ENCODE measurements at places on chromosomes 13 and 19.

GRCh38 chr13:111640006-111640405 is 319.6 kb downstream of the TEX29 start:
- no peak for DNase-seq

- DNase-seq: peak; percentile 49
Measured at GRCh38 chr19:17448131-17448967, at the start of gene TMEM221. TSS of gene TMEM221 (minus strand) at chr19:17448668. CDS start at chr19:17448462, 206 bp downstream.

- no peak for DNase-seq
Measured at GRCh38 chr19:38734176-38734425, 10.2 kb downstream of the CAPN12 start.

- no peak for DNase-seq
Measured at GRCh38 chr19:37226248-37226647, 8.2 kb downstream of the ZNF383 start.

- DNase-seq: no peak
Measured at GRCh38 chr19:5200844-5201243, 139.8 kb downstream of the PTPRS start.
